NCI-H2107 (cell line): ENCODE measurements at places on chromosomes 11 and 22.

GRCh38 chr11:95565724-95566141 lies 223.8 kb downstream of the FAM76B start:
- no peak for DNase-seq

GRCh38 chr22:22578702-22579424 lies 19.8 kb upstream of the PRAME start:
- no peak for DNase-seq

GRCh38 chr22:33842421-33843094 lies 77.7 kb downstream of the LARGE1 start:
- DNase-seq, result no peak

GRCh38 chr11:100810666-100811065 lies 123.6 kb downstream of the ARHGAP42 start:
- no peak for DNase-seq

GRCh38 chr11:104899226-104899625 lies 966 bp upstream of the CASP12 start:
- no peak for DNase-seq
